CD14-positive monocyte (primary cell): ENCODE measurements at places on chromosomes 11 and 22.

DNA sequence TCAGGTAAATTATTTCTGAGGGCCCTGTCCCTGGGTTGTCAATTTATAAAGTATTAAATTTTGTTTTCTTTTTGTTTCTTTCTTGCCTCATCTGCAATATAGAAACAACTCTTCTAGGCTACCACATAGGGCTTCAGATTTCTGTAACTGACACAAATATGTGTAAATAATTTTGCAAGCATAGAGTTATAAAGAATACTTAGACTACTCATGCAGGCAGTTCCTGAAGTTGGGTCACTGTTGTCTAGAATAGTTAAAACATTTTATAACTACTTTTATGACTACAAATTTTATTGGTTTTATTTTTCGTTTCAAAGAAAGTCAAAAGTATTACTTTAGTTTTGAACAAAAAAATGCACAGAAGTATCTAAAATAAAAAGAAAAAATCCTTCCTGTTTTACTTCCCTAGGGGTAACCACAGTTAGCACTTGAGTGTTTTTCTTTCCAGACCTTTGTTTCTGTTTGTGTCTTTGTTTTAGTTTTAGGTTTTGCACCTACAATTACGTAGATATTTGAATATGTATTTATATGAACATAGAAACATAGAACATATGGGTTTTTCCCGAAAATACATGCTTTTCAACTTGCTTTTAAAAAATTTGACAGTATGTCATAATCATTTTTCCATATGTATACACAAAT is 12.4 kb upstream of the TMEM123 start:
- DNase-seq, result no peak

- no peak for DNase-seq
Observed at GRCh38 chr11:119149018-119149785, at the start of gene ABCG4. ABCG4 (plus strand) TSS chr11:119149052; CDS start chr11:119149966, 914 bp downstream.

- DNase-seq, result no peak
Observed at GRCh38 chr11:95912902-95913560, 10.9 kb downstream of the MTMR2 start.

- no peak for DNase-seq
Observed at GRCh38 chr11:78788533-78788932, 213.9 kb upstream of the NARS2 start.

DNA sequence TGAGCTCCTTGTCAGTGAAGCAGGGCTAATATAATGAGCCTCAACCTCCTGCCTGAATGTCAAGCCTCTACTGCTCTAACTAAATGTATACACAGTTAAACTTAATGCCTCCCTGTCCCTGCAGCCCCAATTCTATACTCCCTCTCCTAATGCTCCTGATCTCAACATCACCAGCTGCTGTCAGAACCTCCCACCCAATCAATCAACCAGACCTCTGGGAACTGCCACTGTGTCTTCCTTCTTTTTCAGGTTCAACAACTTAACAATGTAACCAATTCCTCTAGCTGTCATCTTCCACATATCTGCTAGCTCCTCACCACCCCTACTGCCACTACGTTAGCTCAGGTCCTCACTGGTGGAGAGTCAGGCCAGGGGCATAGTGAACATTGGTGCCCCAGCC is 339.8 kb upstream of the NARS2 start:
- DNase-seq, result no peak

DNA sequence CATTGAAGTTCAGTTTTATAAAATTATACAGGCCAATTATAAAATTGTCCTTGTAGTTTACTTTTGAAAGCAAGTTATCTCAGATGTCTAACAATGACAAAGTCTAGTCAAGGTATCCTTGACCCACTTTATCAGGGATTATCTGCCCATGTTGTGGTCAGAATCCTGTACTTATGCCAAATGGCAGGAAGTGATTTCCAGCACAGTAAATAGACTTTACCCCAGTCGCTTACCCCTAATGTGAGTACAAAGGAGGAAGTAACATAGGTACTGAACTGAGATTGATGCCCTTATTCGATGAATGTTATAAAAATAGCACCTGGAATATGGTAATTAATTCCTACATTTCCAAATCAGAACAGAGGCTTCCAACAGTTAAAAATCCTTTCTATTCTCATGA is 355.7 kb downstream of the CNTN5 start:
- no peak for DNase-seq

DNA sequence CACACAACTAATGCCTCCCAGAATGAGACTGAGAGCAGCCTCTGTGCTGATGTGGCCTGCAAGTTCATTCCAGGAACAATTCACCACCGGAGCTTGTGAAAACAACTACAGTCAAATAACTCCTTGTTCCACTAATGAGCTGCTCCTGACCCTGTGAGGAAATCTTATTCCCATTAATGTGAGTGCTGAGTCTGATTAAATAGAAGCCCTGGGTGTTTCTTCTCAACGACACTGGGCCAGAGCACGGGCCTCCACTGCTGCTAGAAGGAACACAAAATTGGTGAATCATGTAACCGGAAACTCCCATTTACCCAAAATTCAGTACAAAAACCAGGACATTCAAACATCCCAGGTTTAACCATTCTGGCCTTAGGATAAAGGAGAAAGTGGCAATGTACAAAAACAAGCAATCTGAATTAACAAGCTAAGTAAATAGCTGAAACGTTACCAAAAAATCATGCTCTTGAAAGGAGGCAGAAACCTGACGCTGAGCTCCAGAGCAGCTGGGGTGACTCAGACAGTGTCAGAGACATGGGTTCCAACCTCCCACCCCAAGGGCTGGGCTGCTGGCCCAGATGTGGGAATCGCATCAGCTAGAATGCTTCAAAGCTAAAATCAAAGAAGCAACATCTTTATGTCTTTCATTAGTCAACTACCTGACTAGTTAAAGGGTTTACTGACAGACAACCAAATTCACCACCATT is 26.7 kb downstream of the SERGEF start:
- no peak for DNase-seq

DNA sequence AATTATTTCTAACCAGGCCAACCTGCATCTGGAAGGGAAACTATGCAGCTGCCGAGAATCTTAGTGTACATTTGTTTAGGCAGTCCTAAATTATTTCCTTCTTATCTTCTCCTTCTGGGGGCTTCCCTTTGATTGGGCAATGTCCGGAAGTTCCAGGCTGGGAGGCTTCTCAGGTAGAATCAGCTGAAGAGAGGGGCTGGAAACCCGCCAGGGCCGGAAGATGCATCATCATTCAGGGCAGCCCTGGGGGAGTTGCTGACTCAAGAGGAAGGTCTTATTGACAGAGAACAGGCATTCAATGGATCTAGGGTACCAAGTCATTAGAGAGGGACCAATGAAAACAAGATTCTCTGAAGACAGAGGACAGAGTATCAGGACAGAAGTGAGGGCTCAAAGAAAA is 150.7 kb downstream of the BLID start:
- DNase-seq, result no peak

DNA sequence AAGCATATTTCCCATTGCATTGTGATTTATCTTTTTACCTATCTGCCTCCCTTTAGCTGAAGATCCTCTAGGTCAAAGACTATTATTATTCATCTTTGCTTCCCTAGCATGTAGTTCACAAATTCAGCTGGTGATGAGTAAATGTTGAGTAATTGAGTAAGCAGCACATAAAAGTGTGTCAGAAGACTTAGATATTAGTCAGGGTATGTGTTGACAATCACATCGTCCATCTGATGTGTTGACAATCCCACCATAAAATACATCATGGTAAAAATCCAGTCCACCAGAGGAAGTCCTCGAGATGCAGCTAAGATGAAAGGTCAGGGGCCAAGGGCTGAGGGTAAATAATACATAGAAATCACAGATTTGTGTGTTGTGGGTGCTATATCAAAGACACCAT is 22.9 kb upstream of the ABTB2 start:
- DNase-seq, result no peak

DNA sequence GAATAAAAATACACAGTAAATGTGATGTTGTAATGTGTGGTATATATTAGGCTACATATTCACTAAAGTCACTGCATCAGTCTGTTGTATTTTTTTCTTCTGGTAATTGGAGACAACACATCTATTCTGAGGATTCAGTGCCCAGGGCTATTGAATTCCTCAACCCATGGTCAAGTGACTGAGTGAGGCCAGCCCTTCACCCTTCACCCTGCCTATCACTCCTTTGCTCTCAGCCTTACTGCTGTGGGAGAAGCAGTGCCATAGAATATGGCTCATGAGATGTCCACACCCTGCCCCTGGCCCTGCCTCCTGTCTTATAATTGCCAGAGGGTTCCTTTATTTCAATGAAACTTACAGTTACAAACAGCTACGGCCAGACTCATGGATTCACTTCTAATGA is 295.6 kb downstream of the NTM start:
- no peak for DNase-seq

- no peak for DNase-seq
Observed at GRCh38 chr11:125236072-125236825, 71.7 kb downstream of the PKNOX2 start.

- DNase-seq, result peak; percentile 23
Observed at GRCh38 chr11:19903620-19904069, 191.0 kb downstream of the NAV2 start.

DNA sequence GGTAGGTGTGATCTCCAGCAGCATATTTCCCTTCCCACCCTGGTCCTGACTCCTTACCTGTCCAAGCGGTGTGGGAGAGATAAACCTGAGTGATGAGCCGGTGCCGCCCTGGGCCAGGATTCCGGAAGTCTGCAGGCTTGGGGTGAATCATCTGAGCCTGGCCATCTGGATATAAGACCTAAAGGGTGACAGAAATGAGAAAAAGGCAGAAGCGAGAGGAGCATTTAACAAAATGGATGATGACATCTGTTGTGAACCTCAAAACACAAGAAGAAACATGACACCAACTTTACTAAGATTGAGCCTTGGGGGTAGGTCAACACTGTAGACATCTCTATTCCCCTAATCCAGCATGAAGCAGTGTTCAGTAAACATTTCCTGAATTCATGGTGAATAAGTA is 62.8 kb downstream of the AAMDC start:
- no peak for DNase-seq

DNA sequence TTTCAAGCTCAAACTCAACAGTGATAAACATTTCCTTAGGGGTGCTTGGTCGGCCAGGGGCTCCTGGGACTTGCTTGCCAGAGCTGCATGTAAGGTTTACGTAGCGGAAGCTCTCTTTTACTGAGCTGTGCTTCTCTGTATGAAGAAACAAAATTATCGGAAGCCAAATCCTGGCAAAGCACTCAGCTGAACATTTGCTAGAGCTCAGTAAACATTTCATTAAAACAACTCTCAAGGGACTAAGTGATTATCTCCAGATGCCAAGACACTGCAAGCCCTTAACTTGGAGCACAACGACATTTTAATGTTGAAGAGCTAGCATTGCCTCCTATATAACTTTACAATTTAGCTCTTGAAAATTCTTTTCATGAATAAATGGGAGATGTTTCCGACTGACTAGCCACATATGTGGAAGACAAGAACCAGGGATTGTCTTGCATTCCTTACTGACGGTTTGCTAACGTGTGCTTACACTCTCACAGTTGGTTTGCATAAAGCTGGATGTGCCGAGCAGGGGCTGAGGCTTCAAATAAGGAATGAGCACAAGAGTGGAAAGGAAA is 43.4 kb downstream of the SCUBE2 start:
- DNase-seq, result no peak

GRCh38 chr22:19968450-19968891 is 26.9 kb upstream of the TXNRD2 start:
- no peak for DNase-seq
